ENCODE measurements at places on chromosomes 7 and 10. TPM values are rescaled to one million over a fixed set of nuclear protein-coding genes. Genes with fewer than 3 reads are reported as not detected.

DNA sequence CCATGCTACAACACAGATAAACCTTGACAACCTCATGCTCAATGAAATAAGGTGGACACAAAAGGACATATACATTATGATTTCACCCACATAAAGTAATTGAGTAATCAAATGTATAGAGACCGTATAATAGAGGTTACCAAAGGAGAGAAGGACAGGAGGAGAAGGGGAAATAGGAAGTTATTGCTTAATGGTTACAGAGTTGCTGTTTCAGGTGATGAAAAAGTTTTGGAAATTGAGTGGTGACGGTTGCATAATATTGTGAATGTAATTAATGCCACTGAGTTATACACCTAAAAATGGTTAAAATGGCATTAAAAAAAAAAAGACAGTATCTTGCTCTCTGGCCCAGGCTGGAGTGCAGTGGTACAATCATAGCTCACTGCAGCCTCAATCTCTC is 1.5 kb upstream of the OGDH start:
- DNase-seq = no peak

DNA sequence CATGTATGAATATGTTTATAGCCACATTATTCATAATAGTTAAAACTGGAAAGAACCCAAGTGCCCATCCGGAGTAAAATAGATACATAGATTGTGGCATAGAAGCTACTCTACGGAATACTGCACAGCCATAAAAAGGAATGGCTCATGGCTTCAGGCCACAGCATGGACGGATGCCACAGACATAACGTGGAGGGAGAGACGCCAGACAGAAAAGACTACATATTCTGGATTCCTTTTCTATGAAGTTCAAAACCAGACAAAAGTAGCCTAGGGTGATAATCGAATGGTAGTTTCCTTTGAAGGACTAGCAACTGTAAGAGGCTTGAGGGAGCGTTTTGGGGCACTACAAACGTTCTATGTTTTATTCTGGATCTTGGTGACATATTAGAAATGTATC is 58.9 kb upstream of the FOXI2 start:
- DNase-seq = no peak

The ASB10 gene
- not detected for total RNA-seq

DNA sequence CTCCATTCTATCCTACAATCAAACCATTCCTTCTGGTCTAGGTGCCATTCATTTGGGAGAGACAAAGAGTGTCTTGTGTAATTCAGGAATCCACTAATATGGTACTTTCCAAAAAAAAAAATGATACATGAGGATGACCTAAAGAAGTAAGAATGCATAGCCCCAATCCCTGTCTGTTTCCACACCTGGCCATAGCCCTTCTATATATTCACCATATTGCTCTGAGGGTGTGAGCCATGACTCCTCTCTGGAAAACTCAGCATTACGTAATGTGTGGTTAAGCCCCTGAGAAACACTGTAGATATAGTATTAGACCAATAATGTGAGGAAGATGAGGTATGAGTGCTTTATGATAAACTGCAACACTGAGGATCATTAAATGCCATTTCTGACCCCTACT is 592.7 kb downstream of the INHBA start:
- no peak for DNase-seq

DNA sequence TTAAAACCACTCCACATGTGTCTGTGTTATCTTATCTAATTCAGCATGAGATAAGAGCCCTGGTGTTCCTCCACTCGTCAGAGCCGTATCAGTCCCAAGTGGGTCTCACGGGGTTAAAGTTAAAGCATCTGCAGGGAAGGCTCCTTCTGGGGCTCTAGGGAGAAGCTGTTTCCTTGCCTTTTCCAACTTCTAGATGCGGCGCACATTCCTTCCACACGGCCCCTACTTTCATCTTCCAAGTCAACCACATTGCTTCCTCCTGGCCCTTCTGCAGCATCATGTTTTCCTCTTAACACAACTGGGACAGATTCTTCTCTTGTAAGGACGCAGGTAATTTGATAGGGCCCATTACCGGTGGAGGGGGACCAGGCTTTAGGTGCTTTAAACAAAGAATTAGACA is 620.1 kb upstream of the DPP6 start:
- no peak for DNase-seq

DNA sequence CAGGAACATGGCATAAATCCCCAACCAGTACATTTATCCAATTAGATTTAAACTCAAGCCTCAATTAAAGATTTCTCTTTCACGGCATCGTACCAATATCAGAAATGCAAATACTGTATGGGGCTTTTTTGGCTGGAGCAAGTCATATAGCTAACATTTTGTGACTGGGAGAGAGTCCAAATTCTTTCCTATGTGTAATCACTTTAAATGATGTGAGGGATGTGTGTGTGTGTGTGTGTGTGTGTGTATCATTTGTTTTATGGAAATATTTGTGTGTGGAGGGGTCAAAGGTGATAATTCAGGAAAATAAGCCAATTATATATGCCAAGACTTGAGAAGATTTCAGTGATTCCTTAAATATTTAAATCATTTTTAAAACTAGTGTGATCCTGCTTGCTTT is 196.6 kb downstream of the TRIL start:
- no peak for DNase-seq

- no peak for DNase-seq
Observed at GRCh38 chr10:63205421-63205820, 72.3 kb downstream of the NRBF2 start.

GRCh38 chr7:55061726-55062499 is 43.1 kb downstream of the EGFR start:
- DNase-seq = no peak

- no peak for DNase-seq
Observed at GRCh38 chr7:2526659-2527504, 7.3 kb downstream of the LFNG start.

- DNase-seq = no peak
Observed at GRCh38 chr10:78342827-78343653, 309.4 kb downstream of the RPS24 start.

DNA sequence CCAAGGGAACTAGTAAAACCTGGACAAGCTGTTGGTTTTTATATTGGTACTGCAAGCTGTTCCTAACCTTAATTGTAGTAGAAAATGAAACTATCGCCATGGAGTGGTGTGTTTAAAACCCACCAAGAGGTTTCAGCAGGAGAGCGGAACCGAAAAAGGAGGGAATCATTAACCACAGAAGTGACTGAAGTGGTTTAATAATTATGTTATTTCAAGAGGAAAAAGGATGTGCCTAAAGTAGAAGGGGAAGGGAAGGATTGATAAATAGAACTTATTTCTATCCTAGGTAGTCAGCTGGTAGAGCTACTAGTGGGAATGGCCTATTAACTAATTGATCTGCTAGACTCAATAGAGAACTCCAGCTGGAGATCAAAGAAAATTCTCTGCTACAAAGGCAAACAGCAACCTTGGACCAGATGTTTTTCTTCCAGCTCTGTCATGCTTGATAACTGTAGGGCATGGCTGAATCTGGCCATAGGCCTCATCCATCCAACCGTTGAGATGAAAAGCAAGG is 91.8 kb downstream of the BAMBI start:
- no peak for DNase-seq

DNA sequence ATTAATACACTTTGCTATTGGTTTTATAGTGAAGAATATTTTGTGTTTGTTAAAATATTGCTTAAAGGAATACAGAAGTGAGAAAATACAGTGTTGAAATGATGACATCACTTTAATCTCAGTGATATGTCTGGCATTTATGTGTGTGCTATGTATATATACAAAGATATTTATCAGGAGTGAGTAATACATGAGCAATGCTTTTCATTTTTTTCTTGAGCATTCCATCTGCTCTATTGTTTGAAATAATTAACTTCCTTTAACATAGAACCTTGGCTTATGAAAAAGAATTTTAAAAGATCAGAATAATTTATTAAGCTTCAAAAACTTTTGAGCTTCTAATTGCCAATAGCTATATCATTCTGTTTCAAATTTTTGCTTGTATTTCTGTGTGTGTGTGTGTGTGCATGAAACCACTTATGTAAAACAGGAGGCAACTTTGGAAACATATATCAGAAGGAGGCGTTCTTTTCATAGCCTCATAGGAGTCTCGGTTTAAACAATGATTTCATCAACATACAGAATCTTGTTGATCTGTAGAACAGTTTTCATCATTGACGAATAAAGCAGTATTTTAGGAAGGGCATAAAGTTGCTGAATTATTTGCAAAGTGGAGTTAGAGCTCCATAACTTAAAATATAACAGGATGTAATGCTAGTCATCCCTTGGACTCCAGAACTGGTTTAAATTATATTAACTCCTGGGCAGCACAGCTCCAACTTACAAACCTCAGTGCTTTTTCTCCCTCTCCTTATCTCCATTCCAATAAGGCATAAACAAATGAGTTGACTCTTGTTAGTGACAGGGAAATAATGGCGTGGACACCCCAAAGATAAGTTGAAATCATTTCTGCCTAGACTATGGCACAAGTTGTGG is 228.4 kb upstream of the DGKB start:
- no peak for DNase-seq
